IMR-90 (cell line): ENCODE measurements at places on chromosomes 11 and 22. TPM values are rescaled to one million over a fixed set of nuclear protein-coding genes. Genes with fewer than 3 reads are reported as not detected.

Gene MRGPRE
- total RNA-seq = not detected in 2 replicates

Gene SMC1B
- total RNA-seq = not detected in 2 replicates

Gene BET1L
- 10.0 and 10.8 TPM in 2 replicates for total RNA-seq

Gene SCGB1D2
- not detected in 2 replicates for total RNA-seq

Gene OR5B21
- total RNA-seq = not detected in 2 replicates

Gene NARS2
- total RNA-seq = 15.8 and 16.4 TPM in 2 replicates

Gene OR6T1
- total RNA-seq = not detected in 2 replicates

Gene MUC2
- not detected in 2 replicates for total RNA-seq

Gene SCO2
- total RNA-seq = 1.3 and 1.7 TPM in 2 replicates

Gene OR8U1
- total RNA-seq = not detected in 2 replicates

Gene TEAD1
- 69.2 and 95.5 TPM in 2 replicates for total RNA-seq

Gene CLDN5
- total RNA-seq = under 0.01 and 0.18 TPM in 2 replicates

Gene SMTNL1
- not detected in 2 replicates for total RNA-seq

Gene PATE2
- total RNA-seq = under 0.01 TPM in 1 of 2 replicates, not detected in the other

Gene CNTN5
- not detected in 2 replicates for total RNA-seq

Gene SHISA8
- total RNA-seq = not detected in 2 replicates

Gene TTLL1
- 9.7 and 10.8 TPM in 2 replicates for total RNA-seq

Gene LGALS12
- not detected in 2 replicates for total RNA-seq

Gene MUC5AC
- total RNA-seq = not detected in 2 replicates

Gene OSBP2
- 1.7 and 2.2 TPM in 2 replicates for total RNA-seq

Gene ANKRD42
- total RNA-seq = 5.6 and 6.9 TPM in 2 replicates

Gene PTDSS2
- total RNA-seq = 21.4 and 23.5 TPM in 2 replicates

Gene SAC3D1
- total RNA-seq = 2.8 and 2.9 TPM in 2 replicates

Gene PATE4
- not detected in 2 replicates for total RNA-seq

Gene FGF4
- not detected in 2 replicates for total RNA-seq

Gene OR51A4
- not detected in 2 replicates for total RNA-seq

Gene P2RY2
- not detected in 2 replicates for total RNA-seq

Gene GAB4
- not detected in 2 replicates for total RNA-seq

Gene DNHD1
- 1.4 and 1.8 TPM in 2 replicates for total RNA-seq

Gene IRAG1
- 21.1 and 25.8 TPM in 2 replicates for total RNA-seq

Gene NDUFV1
- 119 and 120 TPM in 2 replicates for total RNA-seq

Gene UPK3A
- not detected in 2 replicates for total RNA-seq

Gene VPREB3
- total RNA-seq = not detected in 2 replicates

Gene ZNF70
- total RNA-seq = 3.9 and 4.3 TPM in 2 replicates

Gene GP1BB
- total RNA-seq = 0.18 and 0.28 TPM in 2 replicates
